Aorta (tissue), 5 donors: ENCODE measurements at places on chromosomes 5 and 9. TPM values are rescaled to one million over a fixed set of nuclear protein-coding genes. Genes with fewer than 3 reads are reported as not detected.

DNA sequence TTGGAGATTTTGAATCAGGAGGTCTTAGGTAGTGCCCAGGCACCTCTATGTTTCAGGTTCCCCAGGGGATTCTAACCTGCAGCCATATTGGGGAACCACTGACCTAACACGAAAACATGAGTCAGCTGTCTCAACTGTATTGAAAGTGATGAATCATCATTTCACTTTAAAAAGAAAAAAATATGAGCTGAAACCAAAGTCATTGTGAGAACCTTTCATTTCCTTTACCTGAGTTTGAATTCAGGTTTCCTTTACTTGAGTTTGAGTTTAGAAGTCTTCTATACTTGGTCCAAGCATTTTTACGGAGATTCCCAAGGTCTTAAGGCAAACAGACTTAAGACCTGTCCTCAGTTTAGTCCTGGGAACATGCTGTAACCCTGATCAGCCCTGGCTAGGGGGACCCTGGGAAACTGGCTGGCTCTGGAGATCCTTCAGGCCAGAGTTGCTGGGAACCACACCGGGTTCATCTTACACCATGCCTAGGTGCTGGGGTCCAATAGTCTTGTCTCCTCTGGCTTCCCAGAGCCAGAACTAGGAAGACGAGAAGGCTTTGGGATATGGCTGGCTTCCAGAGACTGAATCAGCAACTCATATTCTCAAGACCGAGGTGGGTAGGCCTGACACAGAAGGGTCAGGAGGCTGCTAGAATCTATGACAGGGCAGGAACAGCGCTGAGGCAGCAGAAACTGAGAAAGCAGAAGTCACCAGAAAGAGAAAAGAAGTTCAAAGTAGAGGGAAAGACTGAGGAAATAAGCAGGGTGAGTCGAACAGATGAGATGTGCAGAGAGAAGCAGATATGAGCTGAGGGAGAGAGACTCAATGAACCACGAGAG is 16.4 kb upstream of the PDCD1LG2 start:
- no peaks in the 10 kb centered on the region for H3K27me3 ChIP-seq
- DNase-seq, result peak; percentile 73
- H3K4me3 ChIP-seq, result no peak overlapping the region
- no peaks in the 10 kb centered on the region for H3K36me3 ChIP-seq
- H3K27ac ChIP-seq, result no peak overlapping the region
- H3K4me1 ChIP-seq, result no peaks in the 10 kb centered on the region

SKP1 gene
- total RNA-seq, result 330 TPM

GLDC gene
- total RNA-seq, result 1.4 TPM

DNA sequence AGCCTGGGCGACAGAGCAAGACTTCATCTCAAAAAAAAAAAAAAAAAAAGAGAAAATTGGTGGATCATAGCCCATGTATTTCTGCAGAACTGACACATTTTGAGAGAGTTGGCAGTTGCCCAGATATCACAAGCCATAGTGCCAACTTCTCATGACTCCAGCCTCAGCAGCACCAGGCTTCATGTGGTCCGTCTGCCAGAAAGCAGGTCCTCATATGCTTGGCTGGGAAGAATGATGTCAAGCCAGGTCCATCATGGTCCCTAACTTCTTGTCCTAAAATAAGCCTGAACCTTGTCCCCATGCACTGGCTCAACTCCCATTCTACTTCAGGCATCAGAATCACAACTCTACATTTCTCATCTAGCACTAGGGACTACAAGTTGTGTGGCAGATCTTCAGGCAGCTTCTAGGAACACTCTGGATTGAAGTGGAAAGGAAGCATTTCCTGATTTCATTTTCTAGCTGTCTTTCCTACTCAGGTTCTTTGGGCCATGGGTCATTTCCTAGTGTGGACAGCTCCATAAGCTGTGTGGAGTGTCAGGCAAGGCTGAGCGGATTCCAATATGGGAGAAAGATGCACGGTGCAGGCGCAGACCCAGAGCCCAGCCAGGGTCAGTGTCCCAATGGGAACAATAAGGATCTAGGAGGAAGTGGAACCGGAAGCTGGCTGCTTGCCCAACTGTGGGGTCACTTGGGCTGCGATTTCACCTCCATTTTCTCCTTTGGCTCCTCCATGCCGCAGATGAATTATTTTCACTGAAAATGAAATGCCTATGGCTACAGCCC is 90.1 kb downstream of the LMNB1 start:
- no peaks in the 10 kb centered on the region for H3K36me3 ChIP-seq
- no peak overlapping the region for H3K27ac ChIP-seq
- no peak for DNase-seq
- H3K27me3 ChIP-seq, result no peaks in the 10 kb centered on the region
- no peak overlapping the region for H3K4me3 ChIP-seq

OSMR gene
- total RNA-seq, result 150 TPM

HRH2 gene
- total RNA-seq, result 12.6 TPM

FAM151B gene
- total RNA-seq, result 1.9 TPM

CDX1 gene
- total RNA-seq, result not detected

DNA sequence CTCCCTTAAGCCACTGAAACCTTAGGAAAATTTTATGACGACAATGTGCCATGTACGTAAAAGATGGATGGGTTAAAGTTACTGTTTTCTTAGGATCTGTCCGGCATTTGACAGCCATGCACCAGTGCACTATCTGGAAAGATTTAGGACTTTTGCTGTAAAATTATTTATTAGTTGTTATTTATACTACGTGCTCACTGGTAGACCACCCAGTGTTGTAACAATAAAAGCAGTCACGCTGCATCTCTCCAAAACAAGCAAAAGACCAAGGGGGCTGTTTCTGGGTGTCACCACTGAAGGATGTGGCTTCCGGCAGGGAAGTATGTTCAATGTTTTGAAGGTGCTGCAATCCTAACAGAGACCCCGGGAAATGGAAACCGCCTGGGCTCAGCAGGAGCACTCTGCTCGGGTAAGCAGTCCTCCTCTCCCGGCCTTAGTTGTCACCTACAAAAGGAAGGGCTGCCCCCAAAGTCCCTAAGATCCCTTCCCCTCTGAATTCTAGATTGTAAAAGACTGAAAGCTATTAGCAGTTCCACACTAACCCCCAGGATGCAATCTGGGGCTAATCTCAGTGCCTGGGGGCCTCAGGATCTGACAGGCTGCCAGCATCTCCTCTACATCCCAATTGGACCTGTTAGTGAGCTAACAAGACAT is 38.6 kb downstream of the SAXO1 start:
- no peaks in the 10 kb centered on the region for H3K4me1 ChIP-seq
- DNase-seq, result no peak
- H3K27ac ChIP-seq, result no peak overlapping the region
- no peaks in the 10 kb centered on the region for H3K36me3 ChIP-seq

ARID3C gene
- total RNA-seq, result not detected

PCDHA1 gene
- total RNA-seq, result not detected

C9orf153 gene
- total RNA-seq, result 1.3 TPM

DNA sequence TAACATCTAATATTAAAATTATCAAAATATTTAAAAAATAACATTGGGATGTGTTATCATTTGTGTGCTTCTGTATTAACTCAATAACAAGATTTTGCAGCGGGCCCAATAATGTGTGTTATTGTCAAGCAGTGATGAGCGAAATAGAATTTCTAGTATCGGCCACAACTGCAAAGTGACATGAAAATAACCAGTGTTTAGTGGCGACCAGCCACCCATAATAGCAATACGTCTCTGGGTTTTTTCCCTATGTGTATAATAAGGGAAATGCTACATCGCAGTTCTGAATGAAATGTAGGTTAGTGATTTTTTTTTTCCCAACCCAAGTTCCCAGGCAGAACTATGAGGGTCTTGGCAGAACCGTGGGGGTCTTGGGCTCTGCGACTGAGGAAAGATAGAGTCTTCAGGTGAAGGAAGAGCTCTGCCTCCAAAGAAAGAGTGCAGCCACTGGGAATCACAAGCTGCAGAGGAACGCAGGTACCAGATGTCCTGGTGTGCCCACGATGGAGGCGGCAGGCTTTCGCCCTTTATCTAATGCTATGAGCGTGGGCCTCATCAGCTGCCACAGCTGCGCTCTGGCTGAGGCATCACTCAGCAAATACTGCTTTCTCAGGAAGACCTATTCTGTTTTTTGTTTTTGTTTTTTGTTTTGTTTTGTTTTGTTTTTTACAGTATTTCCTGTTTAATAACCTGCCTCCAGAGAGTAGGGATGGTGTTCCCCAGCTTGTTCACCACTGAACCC is 235.0 kb downstream of the ROR2 start:
- no peak for DNase-seq
- no peaks in the 10 kb centered on the region for H3K27me3 ChIP-seq
- no peaks in the 10 kb centered on the region for H3K36me3 ChIP-seq
- H3K4me1 ChIP-seq, result no peaks in the 10 kb centered on the region

FGF10 gene
- total RNA-seq, result 11.3 TPM

GHR gene
- 17.1 TPM for total RNA-seq

GRCh38 chr5:76672242-76672641 is 43.7 kb upstream of the F2R start:
- no peak overlapping the region for H3K4me3 ChIP-seq
- H3K27ac ChIP-seq, result no peak overlapping the region
- H3K36me3 ChIP-seq, result no peaks in the 10 kb centered on the region
- no peak for DNase-seq

- H3K4me3 ChIP-seq, result no peak overlapping the region
- H3K36me3 ChIP-seq, result no peaks in the 10 kb centered on the region
- H3K27me3 ChIP-seq, result no peaks in the 10 kb centered on the region
- H3K27ac ChIP-seq, result no peak overlapping the region
- DNase-seq, result peak; percentile 22
Measured at GRCh38 chr5:139825690-139826089, 30.1 kb downstream of the PSD2 start.

IQGAP2 gene
- total RNA-seq, result 13.7 TPM

- no peaks in the 10 kb centered on the region for H3K36me3 ChIP-seq
- DNase-seq, result no peak
- H3K4me3 ChIP-seq, result no peak overlapping the region
- peaks cover 5% of the 10 kb centered on the region for H3K4me1 ChIP-seq
- H3K27me3 ChIP-seq, result no peaks in the 10 kb centered on the region
Measured at GRCh38 chr5:107893642-107894041, 222.9 kb upstream of the EFNA5 start.

DNA sequence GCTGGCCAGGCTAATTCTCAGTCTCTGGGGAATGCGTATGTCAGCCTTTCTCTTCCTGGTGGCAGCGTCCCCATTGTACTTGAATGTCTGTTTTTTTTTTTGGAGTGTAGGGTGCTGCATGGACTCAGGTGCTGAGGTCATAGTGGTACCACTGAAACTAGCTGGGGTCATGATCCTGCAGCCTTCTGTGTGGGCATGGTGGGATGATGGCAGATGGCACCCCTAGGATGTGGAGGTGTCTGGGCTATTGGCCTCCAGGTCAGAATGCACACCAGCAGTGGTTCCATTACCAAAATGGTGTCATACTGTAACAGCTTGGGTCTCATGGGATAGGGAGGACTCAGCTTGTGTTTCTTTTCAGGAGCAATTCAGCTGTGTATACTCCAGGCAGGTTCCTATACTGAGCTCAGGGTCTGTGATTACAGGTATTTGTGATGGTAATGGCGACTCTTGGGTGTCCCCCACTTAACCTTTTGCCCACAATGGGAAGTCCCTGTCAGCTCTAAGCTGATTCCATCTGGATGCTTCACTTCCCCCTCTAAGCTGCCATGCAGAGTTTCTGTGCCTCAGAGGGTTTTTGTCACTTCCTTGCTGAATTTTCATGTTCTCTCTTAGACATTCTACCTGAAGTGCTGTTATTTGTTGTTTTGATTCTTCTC is 17.9 kb downstream of the HSD17B4 start:
- DNase-seq, result no peak
- no peak overlapping the region for H3K27ac ChIP-seq
- no peaks in the 10 kb centered on the region for H3K36me3 ChIP-seq
- H3K4me3 ChIP-seq, result no peak overlapping the region
- no peaks in the 10 kb centered on the region for H3K4me1 ChIP-seq

FGF1 gene
- total RNA-seq, result 25.6 TPM

SLC36A3 gene
- not detected for total RNA-seq

CEP72 gene
- total RNA-seq, result 6.5 TPM

GRCh38 chr5:151596828-151597539 is 5.9 kb upstream of the FAT2 start:
- no peaks in the 10 kb centered on the region for H3K4me1 ChIP-seq
- H3K27me3 ChIP-seq, result no peaks in the 10 kb centered on the region
- no peak overlapping the region for H3K4me3 ChIP-seq
- no peak for DNase-seq

- H3K36me3 ChIP-seq, result no peaks in the 10 kb centered on the region
- H3K4me3 ChIP-seq, result no peak overlapping the region
- no peak overlapping the region for H3K27ac ChIP-seq
- H3K4me1 ChIP-seq, result no peaks in the 10 kb centered on the region
Measured at GRCh38 chr9:20658677-20659473, 25.2 kb upstream of the FOCAD start.

- no peak overlapping the region for H3K27ac ChIP-seq
- H3K36me3 ChIP-seq, result no peaks in the 10 kb centered on the region
- H3K4me1 ChIP-seq, result no peaks in the 10 kb centered on the region
- H3K27me3 ChIP-seq, result no peaks in the 10 kb centered on the region
Measured at GRCh38 chr9:136075881-136076678, 19.0 kb downstream of the NACC2 start.

GRCh38 chr5:88691945-88692868 is 190.8 kb downstream of the MEF2C start:
- no peak overlapping the region for H3K27ac ChIP-seq
- no peak overlapping the region for H3K4me3 ChIP-seq
- no peaks in the 10 kb centered on the region for H3K36me3 ChIP-seq
- no peak for DNase-seq
- no peaks in the 10 kb centered on the region for H3K4me1 ChIP-seq

- H3K4me3 ChIP-seq, result no peak overlapping the region
- no peak for DNase-seq
- H3K27me3 ChIP-seq, result no peaks in the 10 kb centered on the region
- H3K36me3 ChIP-seq, result no peaks in the 10 kb centered on the region
- no peak overlapping the region for H3K27ac ChIP-seq
Measured at GRCh38 chr9:112494153-112494552, 7.5 kb downstream of the KIAA1958 start.

- H3K27ac ChIP-seq, result no peak overlapping the region
- no peaks in the 10 kb centered on the region for H3K27me3 ChIP-seq
- no peaks in the 10 kb centered on the region for H3K4me1 ChIP-seq
- DNase-seq, result no peak
Measured at GRCh38 chr9:100555471-100555870, 22.4 kb upstream of the CAVIN4 start.

- H3K36me3 ChIP-seq, result no peaks in the 10 kb centered on the region
- no peaks in the 10 kb centered on the region for H3K27me3 ChIP-seq
- no peak for DNase-seq
- no peaks in the 10 kb centered on the region for H3K4me1 ChIP-seq
- H3K27ac ChIP-seq, result no peak overlapping the region
Measured at GRCh38 chr9:85377731-85378289, 363.9 kb downstream of the AGTPBP1 start.

DNA sequence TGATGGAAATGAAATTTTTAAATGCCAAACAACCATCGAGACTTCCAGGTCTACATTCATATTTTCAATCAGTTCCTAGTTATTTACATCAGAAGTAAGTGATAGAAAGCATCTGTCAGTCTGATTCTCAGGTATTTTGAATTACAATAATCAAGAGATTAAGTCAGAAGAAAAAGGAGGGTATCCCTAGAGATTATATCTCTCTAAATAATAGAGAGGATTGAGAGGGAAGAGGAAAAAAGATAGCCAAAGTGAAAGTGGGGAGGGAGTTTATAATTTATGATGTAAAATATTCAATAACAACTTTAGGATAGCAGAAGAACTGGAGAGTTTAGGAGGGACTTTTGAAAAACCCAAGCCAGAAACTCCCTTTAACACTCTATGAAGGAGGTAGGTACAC is 400.2 kb downstream of the EFNA5 start:
- no peak overlapping the region for H3K4me3 ChIP-seq
- no peaks in the 10 kb centered on the region for H3K36me3 ChIP-seq
- no peak overlapping the region for H3K27ac ChIP-seq
- no peaks in the 10 kb centered on the region for H3K27me3 ChIP-seq
- H3K4me1 ChIP-seq, result no peaks in the 10 kb centered on the region

GRCh38 chr5:110376281-110376951 is 350.1 kb downstream of the TMEM232 start:
- H3K27ac ChIP-seq, result no peak overlapping the region
- H3K4me3 ChIP-seq, result no peak overlapping the region
- no peak for DNase-seq
